CD4-positive, alpha-beta memory T cell (primary cell): ENCODE measurements at places on chromosomes 11 and 22. TPM values are rescaled to one million over a fixed set of nuclear protein-coding genes. Genes with fewer than 3 reads are reported as not detected.

The SLC29A2 gene
- 3.1 TPM for polyA plus RNA-seq

The PTPRJ gene
- polyA plus RNA-seq: 16.6 TPM

The LIF gene
- not detected for polyA plus RNA-seq

The APLNR gene
- not detected for polyA plus RNA-seq

The DEFB131B gene
- polyA plus RNA-seq: not detected

The OSBP2 gene
- 0.39 TPM for polyA plus RNA-seq

The OR6T1 gene
- not detected for polyA plus RNA-seq

The RCOR2 gene
- polyA plus RNA-seq: not detected

The CTTN gene
- not detected for polyA plus RNA-seq

The CLCF1 gene
- polyA plus RNA-seq: 0.45 TPM

The ELMOD1 gene
- polyA plus RNA-seq: not detected

The PATE4 gene
- polyA plus RNA-seq: not detected

The PLAAT2 gene
- polyA plus RNA-seq: not detected

The C11orf86 gene
- not detected for polyA plus RNA-seq

The SCUBE2 gene
- polyA plus RNA-seq: not detected

The TMEM80 gene
- polyA plus RNA-seq: 27.0 TPM

The CSRP3 gene
- not detected for polyA plus RNA-seq

The TNNI2 gene
- not detected for polyA plus RNA-seq

The NLRP14 gene
- polyA plus RNA-seq: not detected

The MYBPC3 gene
- polyA plus RNA-seq: not detected

The RIMBP3C gene
- not detected for polyA plus RNA-seq

The WT1 gene
- polyA plus RNA-seq: not detected

The SLC22A25 gene
- polyA plus RNA-seq: not detected

The PARVG gene
- 39.6 TPM for polyA plus RNA-seq
